ENCODE measurements at places on chromosomes 4 and X. TPM values are rescaled to one million over a fixed set of nuclear protein-coding genes. Genes with fewer than 3 reads are reported as not detected.

Gene RPS6KA6
- 1.4 TPM for polyA plus RNA-seq

Gene CCNA2
- 0.94 TPM for polyA plus RNA-seq

Gene FGF5
- not detected for polyA plus RNA-seq

Gene BEX5
- polyA plus RNA-seq = 0.87 TPM

Gene GABRG1
- 0.01 TPM for polyA plus RNA-seq

Gene OR13H1
- not detected for polyA plus RNA-seq

Gene NSUN7
- polyA plus RNA-seq = 1.2 TPM

Gene CXCL13
- 0.10 TPM for polyA plus RNA-seq

Gene ZMAT1
- polyA plus RNA-seq = 3.6 TPM

Gene CCDC149
- 10.1 TPM for polyA plus RNA-seq

Gene EXOC1L
- 0.14 TPM for polyA plus RNA-seq

Gene DIPK2B
- polyA plus RNA-seq = 12.8 TPM

Gene CLDN22
- not detected for polyA plus RNA-seq

Gene DHX15
- 58.5 TPM for polyA plus RNA-seq

Gene OTC
- polyA plus RNA-seq = 0.41 TPM

Gene PROM1
- polyA plus RNA-seq = 13.5 TPM
